ENCODE measurements at places on chromosomes 7 and 10.

- DNase-seq, result no peak
These were observed 25.8 kb upstream of the EEPD1 start for GRCh38 chr7:36127075-36127740.

- DNase-seq, result no peak
These were observed 70.6 kb downstream of the NPS start for GRCh38 chr10:127619546-127620325.

DNA sequence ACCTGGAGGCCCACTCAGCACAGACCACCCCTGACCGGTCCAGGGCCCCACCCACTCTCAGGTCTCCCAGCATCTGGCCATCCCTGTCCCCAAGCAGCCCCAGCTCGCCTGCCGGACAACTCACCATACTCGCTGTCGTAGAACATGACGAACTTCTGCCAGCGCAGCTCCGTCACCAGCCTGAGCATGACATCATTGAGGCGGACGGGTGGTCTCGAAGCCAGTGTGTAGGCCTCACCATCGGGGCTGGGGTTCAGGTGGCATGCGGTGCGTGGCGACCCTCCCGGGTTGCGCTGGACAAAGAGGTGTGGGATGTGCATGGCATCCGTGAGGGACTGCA, 160.4 kb downstream of the GRID1 start:
- no peak for DNase-seq

DNA sequence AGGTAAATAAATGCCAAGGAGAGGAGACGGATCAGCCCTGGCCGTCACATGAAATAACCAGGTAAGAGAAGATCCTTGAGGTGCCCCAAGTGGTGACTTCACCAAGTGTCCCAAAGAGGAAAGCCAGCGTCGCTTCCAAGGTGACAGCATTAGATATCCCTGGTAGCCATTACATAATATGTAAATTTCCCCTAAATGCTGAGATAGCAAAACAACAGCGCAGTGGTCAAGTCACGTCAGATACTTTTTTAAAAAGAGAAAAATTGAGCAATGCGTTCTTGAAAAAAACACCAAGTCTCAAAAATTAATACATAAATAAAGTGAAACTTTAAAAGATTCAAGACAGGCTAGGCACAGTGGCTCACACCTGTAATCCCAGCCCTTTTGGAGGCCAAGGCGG, 100.2 kb downstream of the HTR5A start:
- DNase-seq, result no peak

Data from kidney capillary endothelial cell (primary cell).